ENCODE measurements at places on chromosomes 6 and 20.

DNA sequence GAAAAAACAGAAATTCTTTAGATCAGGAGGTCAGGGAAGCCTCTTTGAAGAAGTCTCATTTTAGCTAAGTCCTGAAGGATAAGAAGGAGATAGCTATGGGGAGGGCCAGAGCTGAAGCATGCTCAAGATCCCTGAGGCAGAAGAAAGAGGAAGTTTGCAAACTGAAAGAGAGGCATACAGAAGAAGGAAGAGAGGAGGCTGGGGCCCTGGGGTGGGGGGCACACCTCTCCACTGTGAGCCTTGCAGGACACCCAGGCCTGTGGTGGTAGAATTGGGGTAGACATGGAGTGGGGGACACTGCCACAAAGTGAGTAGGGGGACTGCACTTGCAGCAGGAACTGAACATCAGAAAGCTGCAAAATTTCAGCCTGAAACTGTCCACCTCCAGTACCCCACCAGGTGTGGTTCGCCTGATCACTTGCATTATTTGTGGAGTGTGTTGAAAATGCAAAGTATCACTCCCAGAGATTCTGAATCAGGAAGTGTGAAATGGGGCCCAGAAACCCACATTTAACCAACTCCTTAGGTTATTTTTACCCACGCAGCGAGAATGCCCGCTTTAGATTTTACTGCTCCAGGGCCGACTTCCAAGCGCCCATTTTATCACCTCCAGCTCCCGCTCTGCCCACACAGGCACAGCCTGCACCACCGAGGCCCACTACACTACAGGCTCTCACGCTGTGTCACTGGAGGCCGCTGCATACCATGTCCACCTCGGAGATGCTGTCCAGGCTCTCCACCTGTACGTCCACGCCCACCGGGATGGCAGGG lies 44.0 kb downstream of the GABRR2 start:
- DNase-seq = no peak

DNA sequence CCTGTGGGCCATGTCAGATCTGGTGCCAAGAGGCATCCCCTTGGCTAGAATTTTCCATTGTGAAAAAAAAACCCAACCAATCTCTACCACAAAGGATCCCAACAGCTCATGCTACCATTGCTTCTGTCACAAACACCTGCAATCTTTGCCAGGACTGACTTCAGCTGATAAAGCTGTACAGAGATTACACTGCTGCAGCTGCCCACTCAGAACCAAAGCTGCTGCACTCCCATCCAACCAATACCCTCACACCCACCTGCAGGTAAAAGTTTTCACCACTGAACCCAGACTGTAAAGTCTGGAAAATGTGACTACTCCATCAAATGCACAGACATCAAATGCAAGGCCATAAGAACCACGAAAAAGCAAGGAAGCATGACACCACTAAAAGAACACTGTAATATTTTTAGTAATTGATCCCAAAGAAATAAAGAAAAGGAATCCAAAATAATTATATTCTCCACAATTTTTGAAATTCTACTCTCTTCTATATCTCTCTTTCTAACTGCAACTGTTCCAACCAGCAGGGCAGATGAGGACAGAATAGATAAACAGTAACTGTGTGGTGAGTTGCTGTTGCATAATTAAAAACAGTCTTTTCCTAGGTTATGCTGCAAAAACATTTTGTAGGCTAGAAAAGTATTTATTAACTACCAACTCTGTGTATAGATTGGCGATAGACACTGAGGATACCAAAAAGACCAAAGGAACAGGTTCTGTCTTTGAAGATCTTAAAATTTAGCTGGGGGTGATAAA lies 128.0 kb upstream of the MCHR2 start:
- DNase-seq = no peak

- DNase-seq = no peak
Observed at GRCh38 chr20:62318400-62319345, 15.9 kb downstream of the ADRM1 start.

DNA sequence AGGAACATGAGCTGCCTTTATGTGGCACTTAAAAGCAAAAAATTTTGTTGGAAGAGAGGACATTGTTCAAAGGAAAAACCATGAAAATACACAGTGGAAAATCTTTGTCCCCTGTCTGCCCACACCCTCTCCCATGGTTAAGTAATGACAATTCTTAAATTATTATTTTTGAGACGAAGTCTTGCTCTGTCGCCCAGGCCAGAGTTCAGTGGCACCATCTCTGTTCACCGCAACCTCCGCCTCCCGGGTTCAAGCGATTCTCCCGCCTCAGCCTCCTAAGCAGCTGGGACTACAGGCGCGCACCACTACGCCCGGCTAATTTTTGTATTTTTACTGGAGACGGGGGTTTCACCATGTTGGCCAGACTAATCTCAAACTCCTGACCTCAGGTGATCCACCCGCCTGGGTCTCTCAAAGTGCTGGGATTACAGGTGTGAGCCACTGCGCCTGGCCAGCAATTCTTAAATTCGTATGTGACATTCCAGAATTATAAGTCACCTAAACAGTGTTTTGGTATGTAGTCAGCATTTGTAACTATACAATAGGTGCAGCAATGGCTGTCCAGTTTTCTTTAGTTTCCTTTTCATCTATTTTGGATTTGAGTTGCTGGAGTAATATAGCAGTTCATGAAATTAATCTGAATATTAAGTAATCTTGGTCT lies 636 bp upstream of the SSR1 start:
- no peak for DNase-seq

GRCh38 chr6:111573892-111574797 lies 31.5 kb downstream of the TRAF3IP2 start:
- no peak for DNase-seq

GRCh38 chr6:11346516-11346915 lies 114.0 kb upstream of the NEDD9 start:
- no peak for DNase-seq

DNA sequence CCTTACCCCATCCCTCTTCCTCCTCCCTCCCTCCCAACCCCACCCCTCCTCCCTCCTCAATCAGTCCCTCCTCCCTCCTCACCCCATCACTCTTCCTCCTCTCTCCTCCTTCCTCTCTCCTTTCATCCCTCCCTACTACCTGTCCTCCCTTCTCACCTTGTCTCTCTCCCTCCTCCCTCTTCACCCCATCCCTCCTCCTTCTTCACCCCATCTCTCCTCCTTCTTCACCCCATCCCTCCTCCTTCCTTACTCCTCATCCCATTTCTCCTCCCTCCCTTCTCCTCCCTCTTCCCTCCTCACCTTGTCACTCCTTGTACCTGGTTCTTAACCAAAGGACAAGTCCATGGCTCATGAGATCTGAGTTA lies 222.4 kb downstream of the TTLL2 start:
- DNase-seq = no peak

DNA sequence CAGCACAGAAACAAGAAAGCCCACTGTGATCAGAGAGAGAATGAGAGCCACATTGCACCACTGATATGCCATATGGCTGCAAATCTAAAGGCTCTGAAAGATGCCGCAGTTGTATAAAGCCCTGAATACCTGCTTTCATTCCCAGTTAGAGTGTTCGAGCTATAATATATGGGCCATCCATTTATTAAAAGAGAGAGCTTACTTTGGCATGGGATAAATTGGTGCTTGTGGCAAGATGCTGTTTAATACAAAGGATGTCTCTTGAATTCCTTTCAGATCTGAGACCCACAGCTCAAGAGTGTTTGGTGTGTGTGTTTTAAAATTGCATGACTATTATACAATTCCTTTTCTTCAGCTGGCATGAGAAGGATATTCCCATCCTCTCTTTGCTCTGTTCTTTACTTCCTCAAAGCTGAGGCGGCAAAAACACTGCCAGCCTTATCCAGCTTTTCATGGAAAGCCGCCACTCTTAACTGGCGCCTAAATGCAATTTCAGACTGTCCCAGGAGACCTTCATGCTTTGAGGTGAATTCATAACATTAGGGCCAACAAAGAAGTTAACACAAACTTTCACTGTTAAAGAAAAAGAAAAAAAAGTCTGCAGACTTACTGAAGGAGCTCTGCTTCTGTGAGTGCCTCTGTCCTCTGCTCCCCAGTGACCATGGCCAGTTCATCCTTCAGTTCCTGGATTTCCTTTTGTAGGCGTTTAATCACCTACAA lies 147.6 kb downstream of the KIF6 start:
- DNase-seq = no peak

GRCh38 chr6:158810155-158811095 lies 8.7 kb downstream of the EZR start:
- no peak for DNase-seq

DNA sequence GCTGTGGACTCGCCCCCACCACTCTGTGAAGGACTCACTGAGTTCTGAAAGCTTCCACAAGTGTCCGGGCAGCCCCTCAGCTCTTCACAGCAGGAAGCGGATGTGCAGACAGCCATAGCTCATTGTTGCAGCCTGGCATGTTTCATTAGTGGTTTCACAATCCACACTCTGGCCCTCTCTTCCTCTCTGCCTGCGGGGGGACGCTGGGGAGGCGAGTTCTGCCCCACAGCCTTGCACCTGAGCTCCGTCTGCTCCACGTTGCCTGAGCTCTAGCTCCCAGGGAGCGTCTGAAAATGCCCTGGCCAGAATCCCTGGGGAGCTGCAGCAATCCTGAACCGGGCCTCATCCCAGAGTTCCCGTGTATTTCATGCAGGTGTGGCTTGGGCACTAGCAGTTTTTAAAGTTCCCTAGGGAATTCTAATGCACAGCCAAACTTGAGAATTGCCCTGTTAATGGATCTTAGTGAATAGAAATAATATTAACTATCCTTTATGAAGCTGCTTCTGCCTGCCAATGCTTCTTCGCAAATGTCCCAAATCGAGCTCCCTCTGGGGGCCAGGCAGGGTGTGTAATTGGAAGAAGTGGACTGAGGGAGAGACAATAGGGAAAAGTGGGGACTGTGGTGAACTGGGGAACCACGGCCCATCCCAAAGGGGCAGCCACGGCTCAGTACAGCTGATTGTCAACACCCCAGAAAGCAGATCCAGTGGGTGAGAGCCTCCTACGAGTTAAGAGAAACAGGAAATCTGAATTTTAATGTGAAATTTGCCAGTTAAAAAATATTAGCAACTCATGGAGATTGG lies 51.5 kb downstream of the CTCFL start:
- DNase-seq = peak; percentile 62

- no peak for DNase-seq
Observed at GRCh38 chr20:1310071-1310470, 18.9 kb downstream of the SDCBP2 start.

GRCh38 chr6:2733736-2734480 lies 16.8 kb downstream of the MYLK4 start:
- no peak for DNase-seq

- DNase-seq = no peak
Observed at GRCh38 chr6:67698534-67698933, 936.5 kb upstream of the ADGRB3 start.

DNA sequence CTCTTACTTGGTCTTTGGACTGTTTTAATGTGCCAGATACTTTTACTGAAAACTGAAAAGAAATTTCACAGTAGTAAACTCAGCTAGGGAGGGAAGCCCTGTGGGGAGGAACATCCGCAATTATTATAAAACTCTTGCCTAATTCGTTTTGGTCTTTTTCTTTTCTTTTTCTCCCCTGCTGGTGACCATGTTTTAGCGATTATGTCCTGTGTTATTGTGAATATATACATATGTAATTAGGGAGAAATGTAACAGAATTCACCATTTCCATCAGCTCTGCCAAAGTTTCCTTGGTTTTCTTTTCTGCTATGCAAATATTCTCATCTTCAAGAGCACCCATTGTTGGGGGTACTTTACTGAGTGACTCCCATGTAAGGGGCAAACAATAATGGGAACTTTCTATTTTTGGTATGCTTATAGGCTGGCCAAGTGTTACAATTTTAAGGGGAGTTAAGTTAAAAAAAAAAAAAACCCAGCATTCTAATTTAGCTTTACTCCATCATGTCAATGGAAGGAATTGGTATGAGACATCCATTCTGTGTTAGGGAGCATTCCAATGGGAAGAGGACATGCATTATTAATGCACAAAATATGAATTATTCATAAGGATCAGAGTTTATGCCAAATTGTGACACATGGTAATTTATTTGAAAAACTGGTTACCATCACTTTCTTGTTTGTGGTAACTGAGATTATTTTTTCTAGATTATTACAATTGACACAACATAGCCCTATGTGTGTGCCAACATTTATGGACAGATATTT lies 2.0 kb downstream of the DOK5 start:
- DNase-seq = no peak

DNA sequence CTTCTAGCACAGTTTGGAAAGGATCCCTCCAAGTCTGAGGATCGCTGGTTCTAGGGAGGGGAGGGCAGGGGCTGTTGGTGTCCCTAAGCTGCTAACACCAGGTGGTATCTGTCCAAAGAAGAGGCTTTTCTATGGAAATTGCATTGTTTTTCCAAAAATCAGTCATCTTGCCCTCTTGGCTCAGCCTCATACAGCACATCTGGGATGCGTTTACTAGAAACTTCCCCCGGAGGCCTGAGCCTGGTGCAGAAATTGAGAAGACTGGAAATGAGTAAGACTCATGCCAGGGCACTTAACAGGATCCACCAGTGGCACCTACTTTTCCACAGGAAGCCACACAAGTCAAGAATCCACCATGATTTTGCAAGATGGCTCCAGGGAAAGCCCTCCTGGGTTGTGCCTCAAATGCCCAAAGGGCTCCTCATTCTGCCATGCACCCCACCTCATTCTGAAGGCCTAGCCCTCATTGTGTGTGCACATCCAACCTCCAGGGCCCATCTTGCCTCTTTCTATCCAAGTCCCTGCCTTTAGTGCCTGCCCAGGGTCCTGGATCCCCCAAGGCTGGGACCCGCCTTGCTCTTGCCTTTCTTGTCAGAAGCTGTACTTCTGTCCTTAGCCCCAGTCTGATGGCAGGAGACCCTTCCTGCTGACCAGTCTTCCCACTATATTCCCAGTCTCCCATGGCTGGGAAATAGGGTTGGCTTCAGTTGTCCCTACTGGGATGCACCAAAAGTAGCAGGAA lies 97.6 kb downstream of the MRPL14 start:
- DNase-seq = no peak

- DNase-seq = no peak
Observed at GRCh38 chr6:109471105-109471810, 11.8 kb downstream of the ZBTB24 start.

DNA sequence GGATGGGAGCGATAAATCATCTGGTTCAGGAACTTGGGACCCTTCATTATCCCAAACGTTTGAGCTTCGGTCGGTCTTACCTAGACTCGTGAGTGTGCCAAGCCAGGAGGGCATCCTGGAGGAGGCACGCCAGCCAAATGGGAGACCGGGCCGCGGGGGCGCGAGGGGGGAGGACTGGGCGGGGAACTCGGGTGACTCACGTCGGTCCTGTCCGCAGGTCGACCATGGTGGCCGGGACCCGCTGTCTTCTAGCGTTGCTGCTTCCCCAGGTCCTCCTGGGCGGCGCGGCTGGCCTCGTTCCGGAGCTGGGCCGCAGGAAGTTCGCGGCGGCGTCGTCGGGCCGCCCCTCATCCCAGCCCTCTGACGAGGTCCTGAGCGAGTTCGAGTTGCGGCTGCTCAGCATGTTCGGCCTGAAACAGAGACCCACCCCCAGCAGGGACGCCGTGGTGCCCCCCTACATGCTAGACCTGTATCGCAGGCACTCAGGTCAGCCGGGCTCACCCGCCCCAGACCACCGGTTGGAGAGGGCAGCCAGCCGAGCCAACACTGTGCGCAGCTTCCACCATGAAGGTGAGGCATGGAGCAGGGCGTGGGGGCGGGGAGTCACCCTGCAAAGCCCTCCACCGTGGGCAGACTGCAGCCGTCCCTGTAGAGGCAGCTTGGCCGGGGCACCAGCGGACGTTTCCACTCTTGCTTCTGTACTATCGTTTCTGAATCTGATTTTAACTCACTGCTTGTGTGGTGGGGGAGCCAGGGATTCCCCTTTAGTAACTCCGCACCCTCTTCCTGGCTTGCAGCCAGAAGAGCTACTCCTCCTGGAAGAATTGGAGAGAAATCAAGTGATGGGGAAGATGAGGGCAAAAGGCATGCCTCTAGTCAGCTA lies 2.7 kb downstream of the BMP2 start:
- DNase-seq = no peak
